ENCODE measurements at places on chromosomes 2 and 18.

GRCh38 chr2:97766567-97766966, 53.2 kb downstream of the ZAP70 start:
- no peak for DNase-seq

- no peak for DNase-seq
Observed at GRCh38 chr18:48815581-48816324, 135.0 kb downstream of the SMAD7 start.

DNA sequence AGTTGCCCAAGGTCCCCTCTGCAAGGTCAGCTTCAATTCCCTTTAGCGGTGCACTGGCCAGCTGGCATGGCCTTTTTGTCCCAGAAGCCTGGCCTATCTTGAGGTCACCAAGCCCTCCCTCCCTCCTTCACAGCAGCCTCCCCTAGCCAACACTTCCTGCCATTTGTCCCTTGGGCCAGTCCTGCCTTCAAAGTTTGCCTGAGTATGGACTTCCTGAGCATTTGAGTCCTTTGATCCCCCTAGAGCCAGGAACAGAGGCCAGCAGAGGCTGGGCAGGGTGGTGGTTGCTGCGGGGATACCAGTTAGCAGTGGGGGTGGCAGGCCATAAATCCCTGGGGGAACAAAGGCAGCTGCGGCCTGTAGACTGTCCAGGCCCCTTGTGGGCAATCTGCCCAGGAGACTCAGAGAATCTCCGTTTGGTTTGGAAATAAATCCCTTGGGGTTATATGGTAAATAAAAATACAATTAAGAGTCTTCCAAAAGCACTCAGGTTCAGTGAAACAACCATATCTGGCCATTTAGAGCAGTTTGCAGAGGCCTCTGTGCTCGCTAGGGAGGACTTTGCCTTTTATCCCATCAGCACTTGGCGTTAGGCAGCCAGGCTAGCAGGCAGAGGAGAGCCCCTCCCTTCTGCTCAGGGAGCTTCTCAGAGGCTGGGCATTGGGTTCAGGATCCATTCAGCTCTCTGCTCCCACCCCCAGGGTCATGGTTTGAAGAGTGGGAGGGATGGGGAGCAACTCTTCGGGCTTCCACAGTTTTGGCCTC, 3.1 kb upstream of the HES6 start:
- no peak for DNase-seq

DNA sequence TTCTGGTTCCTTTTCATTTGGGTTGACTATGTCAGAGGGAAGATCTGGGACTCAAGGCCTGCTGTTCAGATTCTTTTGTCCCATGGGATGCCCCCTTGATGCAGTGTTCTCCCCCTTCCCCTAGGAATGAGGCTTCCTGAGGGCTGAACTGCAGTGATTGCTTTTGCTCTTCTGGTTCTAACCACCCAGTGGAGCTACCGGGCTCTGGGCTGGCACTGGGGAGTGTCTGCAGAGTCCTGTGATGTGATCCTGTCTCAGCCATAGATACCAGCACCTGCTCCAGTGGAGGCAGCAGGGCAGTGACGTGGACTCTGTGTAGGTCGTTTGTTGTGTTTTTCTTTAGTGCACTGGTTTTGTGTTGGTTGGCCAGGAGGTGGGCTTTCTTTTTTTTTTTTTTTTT, 32.1 kb upstream of the RHOB start:
- DNase-seq: no peak

DNA sequence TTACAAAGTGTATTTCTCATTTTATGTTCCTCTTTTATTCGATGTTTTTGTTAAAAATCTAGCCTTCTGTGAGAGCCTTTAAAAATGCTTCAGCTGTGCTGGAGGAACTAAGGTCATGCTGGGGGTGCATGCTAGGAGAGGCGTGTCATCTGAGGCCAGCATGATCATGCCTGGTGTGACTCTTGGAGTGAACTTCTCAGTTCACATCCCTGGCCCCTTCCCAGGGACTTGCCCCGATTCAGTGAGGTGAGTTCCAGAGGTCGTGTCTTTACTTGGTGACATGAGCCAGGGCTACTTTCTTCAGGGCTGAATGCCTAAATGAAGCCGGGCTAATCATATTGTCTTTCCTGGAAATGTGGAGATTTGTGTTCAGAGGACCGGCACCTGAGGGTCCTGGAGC, 264.9 kb downstream of the MREG start:
- no peak for DNase-seq

GRCh38 chr18:57789759-57790158, 13.4 kb downstream of the ATP8B1 start:
- DNase-seq: no peak

DNA sequence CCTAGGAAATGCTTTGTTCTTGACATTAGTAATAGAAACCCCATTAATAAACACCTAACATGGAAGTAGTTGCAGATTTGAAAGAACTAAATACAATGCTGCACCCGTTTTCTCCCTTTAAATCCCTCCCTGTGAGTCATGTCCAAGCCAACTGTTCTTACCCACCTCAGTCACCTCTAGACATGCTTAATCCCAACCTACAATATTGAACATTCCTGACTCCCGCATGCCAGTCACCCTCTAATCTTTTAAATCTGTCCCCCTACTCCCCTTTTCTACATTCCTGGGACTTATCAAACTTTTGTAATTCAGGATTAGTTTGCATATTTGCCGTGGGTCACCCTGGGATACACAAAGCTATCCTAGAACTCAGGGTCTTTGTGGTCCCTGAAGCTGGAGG, 374.6 kb downstream of the IRS1 start:
- no peak for DNase-seq

GRCh38 chr2:53317861-53318260, 449.7 kb upstream of the CHAC2 start:
- no peak for DNase-seq
